ENCODE measurements at places on chromosomes 2 and 18.

DNA sequence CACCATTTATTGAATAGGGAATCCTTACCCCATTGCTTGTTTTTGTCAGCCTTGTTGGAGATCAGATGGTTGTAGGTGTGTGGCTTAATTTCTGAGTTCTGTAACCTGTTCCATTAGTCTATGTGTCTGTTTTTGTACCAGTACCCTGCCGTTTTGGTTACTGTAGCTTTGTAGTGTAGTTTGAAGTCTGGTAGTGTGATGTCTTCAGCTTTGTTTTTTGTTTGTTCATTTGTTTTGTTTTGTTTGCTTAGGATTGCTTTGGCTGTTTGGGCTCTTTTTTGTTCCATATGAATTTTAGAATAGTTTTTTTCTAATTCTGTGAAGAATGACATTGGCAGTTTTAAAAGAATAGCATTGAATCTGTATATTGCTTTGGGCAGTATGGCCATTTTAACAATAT, 12.7 kb downstream of the GKN2 start:
- no peak for DNase-seq

GRCh38 chr18:62209046-62209445, 22.0 kb downstream of the RELCH start:
- DNase-seq: no peak

- DNase-seq: no peak
These were observed 151.1 kb upstream of the LHCGR start for GRCh38 chr2:48906633-48907032.

GRCh38 chr18:24039671-24040070, 25.1 kb downstream of the TTC39C start:
- no peak for DNase-seq

DNA sequence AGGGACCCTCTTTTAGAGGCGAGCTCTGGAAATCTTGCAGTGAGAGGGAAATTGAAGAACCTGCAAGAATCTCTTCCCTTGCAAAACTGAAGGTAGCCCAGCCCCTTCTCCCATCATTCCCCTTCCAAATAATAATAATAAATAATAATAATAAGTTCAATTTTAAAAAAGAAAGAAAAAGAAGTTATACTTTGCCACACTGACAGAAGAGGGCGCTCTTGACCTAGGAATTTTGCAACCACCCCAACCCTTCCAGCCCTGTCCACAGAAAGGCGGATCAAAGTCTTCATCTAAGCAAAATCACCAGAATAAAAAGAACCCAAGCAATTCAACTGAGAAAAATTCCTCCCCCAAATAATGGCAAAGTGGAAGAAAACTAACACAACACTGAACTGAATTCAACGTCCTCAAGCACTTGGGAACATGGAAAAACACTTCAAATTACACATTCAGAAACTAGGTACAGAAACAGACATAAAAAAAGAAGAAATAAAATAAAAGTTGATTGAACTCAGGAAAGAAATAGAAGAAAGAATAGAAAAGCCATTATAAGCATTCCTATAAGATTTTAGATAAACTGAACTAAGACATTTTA, 98.9 kb upstream of the GLS start:
- no peak for DNase-seq

DNA sequence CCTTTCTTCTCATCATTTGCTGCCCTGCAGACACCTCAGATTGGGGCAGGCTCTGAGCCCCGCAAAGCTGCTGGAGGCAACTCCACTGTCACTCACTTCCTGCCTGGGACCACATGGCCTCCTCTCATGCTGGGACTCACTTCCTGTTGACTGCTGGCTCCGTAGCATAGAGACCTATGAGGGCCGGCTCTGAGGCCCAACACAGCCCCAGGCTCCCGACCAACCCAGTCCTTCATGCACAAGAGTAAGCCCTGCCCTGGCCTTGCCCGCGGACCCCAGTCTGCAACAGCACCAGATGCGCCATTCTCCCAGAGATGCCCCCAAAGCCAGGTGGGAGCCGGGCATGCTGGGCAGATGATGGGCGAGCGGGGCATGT, 55.7 kb downstream of the DNMT3A start:
- DNase-seq: no peak

DNA sequence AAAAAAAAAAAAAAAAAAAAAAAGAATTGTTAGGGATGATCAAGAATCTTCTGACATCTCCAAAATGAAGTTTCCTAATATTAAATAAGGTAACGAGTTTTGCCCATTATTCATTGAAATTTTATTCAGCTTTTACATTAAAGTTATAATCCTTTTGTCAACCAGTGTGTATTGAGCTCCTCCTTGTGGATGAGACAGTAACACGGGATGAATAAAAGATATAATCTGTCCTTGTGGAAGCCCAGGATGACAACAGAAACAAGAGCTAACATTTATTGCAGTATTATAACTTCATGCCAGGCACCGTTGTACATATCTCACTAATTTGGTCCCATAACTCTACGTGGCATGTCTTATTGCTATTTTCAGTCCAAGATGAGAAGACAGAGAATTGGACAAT, 33.4 kb upstream of the SERPINB7 start:
- DNase-seq: no peak

GRCh38 chr2:201436141-201436540, 15.1 kb downstream of the TRAK2 start:
- DNase-seq: no peak

- no peak for DNase-seq
These were observed 635 bp downstream of the SETBP1 start for GRCh38 chr18:44681076-44681970.

GRCh38 chr2:172273910-172274571, 153.3 kb upstream of the ITGA6 start:
- DNase-seq: no peak

GRCh38 chr2:226873826-226874225, 38.0 kb downstream of the RHBDD1 start:
- DNase-seq: no peak

DNA sequence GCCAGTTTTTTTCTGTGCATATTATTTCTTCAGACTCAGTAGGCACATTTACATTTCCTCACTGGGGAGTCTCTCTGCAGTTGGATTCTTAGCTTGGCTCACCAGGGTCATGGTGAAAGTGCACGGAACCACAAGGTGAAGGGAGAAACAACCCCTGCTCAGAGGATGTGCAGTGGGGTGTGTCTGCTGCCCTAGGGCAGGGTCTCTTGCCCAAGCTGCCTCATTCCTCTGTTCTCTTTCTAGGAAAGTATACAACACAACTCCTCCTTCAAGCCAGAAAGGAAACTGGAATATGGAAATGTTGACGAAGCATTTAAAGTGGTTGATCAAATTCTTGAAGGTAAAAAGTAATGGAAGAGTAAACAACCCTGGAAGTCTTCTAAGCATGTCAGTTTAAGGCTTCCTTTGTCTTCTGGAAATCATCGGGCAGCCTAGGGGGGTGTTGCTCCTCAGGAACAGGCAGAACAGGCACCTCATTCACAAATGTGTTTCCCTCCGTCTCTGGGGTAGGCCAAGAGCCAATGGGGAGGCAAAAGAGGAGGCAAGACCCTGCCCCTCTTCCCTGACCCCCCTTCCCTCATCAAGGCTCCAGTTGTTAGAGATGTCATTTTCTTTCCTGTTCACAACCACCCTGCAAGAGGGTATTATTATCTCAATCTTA, 41.4 kb downstream of the AOX1 start:
- DNase-seq: no peak

GRCh38 chr18:79400091-79400590, 4.4 kb downstream of the NFATC1 start:
- peak; percentile 19 for DNase-seq

DNA sequence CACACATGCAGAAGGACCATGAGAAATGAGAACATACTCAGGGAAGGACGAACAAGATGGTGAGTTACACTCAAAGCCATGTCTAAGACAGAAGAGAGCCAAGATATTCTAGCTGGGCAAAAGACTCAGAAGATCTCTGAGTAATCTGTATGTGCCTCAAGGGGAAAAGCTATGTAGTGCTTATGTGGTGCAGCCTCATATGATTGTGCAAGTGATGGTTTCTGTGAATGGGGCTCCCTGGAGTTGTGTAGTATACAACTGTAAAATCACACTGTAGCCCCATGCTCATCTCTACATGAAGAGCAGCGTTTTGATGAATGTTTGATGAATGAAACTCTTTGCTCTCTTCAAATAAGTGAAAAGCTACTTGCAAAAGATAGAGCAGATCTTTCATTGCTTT, 57.5 kb downstream of the OSR1 start:
- no peak for DNase-seq

DNA sequence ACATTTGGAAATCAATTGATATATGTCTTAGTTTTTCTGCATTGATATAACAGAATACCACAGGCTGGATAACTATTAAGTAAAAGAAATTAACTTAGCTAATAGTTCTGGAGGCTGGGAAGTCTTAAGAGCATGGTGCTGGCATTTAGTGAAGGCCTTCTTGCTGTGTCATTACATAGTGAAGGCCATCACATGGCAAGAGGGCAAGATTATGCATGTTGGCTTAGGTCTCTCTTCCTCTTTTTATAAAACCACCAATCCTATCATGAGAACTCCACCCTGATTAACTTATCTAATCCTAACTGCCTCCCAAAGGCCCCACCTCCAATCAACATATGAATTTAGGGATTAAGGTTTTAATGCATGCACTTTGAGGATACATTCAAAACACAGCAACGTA, 225.5 kb upstream of the VRK2 start:
- no peak for DNase-seq

DNA sequence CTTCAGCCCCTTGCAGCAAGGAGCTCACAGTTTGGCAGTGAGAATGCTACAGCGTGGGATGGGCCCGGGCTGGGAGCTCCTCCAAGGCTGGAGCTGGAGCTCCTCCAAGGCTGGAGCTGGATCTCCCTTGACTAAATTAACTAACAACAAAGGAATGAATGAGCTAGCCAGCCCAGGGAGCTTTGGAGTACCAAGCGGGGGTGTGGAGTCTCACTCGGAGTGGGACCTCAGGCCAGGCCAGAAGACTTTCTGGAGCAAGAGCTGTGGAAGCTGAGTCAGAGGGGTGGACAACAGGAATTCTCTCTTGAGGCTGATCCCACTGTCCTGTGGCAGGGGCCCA, 244.7 kb upstream of the HS6ST1 start:
- no peak for DNase-seq

GRCh38 chr2:113225263-113226259, 51.8 kb downstream of the PSD4 start:
- DNase-seq: no peak

- DNase-seq: no peak
These were observed 152.3 kb downstream of the MEIS1 start for GRCh38 chr2:66587216-66587615.

DNA sequence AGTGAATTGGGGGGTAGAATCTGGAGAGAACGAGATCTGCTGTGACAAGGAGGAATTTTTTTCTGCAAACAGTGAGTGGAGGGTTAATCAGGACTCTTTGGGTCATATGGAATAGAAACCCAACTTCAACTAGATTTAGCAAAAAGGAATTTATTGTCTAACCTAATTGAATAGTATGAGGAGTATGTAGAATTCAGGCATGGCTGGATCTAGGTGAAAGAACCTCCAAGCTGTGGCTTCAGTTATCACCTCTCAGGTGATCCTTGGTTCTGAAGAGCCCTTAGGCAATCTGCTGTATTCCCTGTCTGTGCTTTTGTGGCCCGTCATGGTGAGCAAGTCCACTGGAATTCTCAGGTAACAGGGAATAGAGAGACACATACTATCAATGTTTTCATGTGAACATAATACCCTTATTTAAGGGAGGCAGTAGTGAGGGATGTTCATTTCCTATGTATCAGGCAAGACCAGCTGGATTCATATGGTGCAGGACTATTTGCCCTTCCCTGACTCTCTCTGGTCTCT, 164.7 kb downstream of the ALPK2 start:
- no peak for DNase-seq

- DNase-seq: no peak
These were observed 8.4 kb upstream of the CABYR start for GRCh38 chr18:24130494-24130893.

DNA sequence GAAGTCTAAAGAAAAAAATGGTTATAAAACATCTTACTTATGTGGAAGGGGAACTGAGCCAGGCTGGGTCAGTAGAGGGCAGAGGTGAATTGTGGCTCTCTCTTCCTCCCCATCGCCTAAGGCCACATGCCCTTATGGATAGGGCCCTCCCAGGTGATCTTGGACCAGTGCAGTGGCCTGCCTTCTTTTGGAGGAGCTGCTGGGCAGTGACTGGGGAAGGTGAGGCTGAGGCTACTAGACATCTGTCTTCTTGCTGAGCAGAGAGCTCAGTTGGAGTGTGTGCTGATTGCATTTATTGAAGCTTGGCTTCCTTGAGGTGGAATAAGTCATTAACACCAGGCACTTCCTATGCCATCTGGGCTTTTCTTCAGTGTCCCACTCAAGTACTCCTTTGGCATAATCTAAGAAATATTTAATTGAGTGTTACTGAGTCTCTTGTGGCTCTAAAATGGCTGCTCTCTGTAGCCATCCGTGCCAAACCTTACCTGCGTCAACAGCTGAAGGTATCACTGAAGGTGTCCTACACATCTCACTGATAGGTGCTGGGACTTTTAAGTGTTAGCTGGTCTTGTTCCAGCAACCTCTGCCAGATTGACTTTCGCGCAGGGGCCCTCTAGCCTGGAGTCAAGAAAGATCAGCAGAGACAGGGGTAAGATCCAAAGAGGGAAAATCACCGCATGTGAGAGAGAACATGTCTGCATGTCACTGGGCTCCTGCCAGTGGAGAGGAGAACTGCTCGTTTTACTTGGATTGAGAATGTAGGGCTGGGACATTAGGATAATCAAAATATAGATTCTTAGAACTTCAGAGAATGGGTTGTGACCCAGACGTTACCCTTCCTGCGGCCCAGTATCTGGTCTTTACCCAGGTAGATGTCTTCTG, 256.1 kb downstream of the LTBP1 start:
- DNase-seq: no peak

DNA sequence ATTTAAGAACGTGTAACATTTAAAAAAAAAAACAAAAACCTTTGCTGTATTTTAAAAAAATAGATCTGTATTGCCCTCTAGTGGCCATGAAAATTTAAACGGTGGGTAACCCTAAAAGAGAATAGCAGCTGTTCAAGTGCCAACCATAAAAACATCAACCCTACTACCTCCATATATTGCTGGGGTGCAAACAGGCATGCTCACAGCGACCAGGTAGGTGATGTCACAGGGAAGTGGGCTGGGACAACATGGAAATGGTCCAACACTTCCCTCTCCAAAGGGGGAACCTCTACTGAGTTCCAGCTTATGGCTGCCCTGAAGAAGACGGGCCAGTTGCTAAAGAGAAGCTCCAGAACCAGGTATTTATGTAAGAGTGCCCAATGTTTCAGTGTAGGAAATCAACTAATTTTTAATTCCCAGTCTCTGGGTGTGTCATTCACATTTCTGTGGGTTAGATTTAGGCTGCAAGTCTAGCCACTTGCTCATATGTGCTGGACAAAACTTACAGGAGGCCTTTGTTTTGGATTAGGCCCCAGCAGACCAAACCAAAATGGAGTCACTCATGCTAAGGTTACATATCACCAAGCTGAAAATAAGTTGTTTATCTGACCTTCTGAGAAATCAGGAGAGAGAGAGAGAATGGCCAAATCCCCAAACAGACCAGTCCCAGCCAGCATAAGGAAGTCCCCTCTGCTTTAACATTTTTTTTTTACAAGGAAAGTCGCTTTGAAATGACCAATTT, 54.5 kb downstream of the SKA1 start:
- no peak for DNase-seq
